ENCODE measurements at places on chromosomes 16 and 17.

- DNase-seq, result no peak
Observed at GRCh38 chr16:47109361-47109760, 34.4 kb downstream of the NETO2 start.

DNA sequence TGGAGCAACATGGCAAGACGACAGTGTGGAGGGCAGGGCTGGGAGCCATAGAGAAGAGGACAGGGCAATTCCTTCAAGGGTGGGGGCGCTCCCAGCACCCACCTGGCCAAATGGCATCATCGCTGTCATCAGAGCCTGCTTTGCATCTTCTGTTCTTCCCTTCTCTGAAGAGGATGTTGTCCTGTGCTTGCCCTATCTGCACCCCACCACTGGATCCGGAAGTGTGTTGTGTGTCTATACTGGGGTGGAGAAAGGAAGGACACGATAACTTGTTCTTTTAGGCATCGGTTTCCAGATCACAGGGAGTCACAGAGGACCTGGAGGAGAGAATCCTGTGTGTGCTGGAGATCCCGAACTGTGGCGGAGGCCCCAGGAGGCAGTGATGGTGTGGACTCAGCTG, 25.7 kb upstream of the ANKRD40CL start:
- no peak for DNase-seq

DNA sequence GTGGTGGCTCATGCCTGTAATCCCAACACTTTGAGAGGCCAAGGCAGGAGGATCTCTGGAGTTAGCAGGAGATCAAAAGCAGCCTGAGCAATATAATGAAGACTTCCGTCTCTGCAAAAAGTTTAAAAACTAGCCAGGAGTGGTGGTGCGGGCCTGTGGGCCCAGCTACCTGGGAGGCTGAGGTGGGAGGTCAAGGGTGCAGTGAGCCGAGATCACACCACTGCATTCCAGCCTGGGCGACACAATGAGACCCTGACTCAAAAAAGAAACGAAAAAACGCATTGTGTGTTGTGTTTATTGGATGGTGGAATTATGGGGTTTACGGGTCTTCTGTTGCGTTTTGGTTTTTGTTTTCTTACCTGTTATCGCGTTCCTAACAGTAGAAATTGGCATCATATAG, 863 bp upstream of the DDX19A start:
- no peak for DNase-seq

DNA sequence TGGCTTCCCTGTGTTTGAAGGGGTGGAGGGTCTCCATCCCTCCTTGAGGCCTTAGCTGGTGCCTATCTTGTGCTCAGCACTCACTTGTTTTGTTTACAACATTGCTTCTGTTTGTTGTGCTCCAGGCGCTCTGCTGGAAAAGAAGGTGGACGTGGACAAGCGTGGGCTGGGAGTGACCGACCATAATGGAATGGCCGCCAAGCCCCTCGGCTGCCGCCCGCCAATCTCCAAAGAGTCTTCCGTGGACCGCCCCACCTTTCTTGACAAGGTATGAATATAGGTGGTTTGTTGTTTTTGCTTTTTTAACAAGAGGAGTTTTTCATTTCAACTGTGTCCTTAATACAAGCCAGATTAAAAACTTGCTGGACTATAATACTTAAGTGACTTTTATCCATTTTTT, 53.5 kb downstream of the TMC6 start:
- DNase-seq, result no peak

- DNase-seq, result no peak
Observed at GRCh38 chr16:64361753-64362152, 760.1 kb downstream of the CDH11 start.

GRCh38 chr17:2899906-2900305, 103.7 kb downstream of the RAP1GAP2 start:
- DNase-seq, result no peak

- no peak for DNase-seq
Observed at GRCh38 chr17:17403899-17404576, 72.8 kb upstream of the MED9 start.

GRCh38 chr17:1379930-1380313, 20.1 kb downstream of the YWHAE start:
- no peak for DNase-seq

DNA sequence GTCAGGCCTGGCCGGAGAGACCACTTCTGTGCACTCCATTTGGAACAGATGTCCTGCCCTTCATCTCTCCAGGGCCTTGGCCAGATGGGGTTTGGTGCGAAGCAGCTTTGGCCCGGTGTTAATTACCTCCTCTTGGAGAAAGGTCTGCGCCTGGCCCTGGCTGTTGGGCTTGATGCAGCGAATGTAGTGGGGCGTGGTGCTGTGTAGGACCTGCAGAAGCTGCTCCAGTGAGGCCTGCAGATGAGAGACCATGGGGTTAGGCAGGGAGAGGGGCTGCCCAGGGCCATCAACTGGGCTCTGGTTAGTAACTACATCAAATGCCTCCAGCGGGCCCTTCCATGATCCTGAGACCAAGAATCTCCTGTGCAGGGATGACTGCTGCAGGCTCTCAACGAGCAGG, 18.7 kb downstream of the ZNHIT3 start:
- DNase-seq, result no peak

DNA sequence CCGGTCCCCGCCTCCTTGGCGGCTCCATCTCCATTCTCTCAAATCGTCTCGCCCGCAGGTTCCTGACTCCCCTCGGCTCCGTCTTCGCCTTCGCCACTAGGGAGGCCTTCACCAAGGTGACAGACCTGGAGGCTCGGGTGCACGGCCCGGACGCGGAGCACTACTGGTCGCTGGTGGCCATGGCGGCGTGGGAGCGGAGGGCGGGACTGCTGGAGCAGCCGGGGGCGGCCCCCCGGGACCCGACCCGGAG, 862 bp downstream of the GLTPD2 start:
- DNase-seq, result no peak

DNA sequence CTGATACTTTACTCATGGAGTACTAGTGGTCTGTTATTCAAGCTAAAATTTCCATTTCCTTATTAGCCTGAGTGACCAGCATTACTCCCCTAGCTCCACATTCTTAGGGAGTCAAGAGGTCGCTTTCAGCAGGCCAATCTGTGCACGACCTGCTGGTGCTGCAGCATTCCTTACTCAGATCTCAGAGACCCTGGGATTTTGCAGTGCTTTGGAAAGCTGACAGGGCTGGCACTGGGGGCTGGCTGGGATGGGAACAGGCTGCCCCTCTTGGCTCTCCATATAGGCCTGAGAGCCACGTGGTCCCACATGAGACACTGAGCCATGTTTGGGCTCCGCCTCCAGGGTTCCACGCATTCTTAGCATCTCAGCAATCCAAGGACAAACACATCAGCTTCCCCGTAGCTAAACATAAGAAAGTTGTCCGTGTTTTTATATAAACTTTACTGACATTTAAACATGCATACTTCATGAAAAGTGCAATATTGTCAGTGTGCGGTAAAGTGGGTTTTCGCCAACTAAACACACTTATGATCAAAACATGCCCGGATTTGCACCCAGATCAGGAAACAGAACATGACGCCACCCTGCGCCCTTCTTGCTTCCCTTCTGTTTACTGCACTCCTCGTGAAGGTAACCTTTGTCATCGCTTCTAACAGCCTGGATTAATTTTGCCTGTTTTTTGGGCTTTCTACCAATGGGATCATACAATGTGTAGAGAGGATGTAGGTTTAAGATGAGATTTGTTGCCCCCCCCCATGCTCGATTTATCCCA, 254.5 kb upstream of the CACNG5 start:
- DNase-seq, result no peak

DNA sequence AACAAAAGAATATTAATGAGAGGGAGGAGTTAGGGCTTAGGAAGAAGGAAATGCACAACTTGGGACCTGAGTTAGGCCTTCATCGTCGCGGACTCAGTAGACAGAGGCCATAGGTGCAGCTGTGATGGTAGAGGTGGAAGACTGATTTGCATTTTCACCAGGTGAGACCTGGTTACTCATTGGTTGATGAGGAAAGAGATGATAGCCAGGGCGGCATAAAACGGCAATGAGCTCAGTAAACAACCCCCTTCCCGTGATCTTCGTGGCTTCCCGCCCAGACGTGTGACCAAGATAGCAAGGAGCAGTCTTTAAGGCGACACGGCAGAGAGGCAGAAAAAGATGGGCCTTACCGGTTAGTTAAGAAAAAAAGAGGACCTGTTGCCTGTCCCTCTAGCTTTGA, at the start of gene TMC5:
TMC5 (plus strand) TSS at position 244 of the 400 bp plus-strand sequence. CDS start 22,156 bp downstream, outside the sequence.
- no peak for DNase-seq

- no peak for DNase-seq
Observed at GRCh38 chr17:40606548-40607353, 40.9 kb downstream of the SMARCE1 start.

- no peak for DNase-seq
Observed at GRCh38 chr16:78257376-78257728, 157.9 kb downstream of the WWOX start.

GRCh38 chr17:48429638-48430586, at the start of gene SKAP1:
SKAP1 (minus strand) TSS chr17:48430214.
- DNase-seq, result no peak

DNA sequence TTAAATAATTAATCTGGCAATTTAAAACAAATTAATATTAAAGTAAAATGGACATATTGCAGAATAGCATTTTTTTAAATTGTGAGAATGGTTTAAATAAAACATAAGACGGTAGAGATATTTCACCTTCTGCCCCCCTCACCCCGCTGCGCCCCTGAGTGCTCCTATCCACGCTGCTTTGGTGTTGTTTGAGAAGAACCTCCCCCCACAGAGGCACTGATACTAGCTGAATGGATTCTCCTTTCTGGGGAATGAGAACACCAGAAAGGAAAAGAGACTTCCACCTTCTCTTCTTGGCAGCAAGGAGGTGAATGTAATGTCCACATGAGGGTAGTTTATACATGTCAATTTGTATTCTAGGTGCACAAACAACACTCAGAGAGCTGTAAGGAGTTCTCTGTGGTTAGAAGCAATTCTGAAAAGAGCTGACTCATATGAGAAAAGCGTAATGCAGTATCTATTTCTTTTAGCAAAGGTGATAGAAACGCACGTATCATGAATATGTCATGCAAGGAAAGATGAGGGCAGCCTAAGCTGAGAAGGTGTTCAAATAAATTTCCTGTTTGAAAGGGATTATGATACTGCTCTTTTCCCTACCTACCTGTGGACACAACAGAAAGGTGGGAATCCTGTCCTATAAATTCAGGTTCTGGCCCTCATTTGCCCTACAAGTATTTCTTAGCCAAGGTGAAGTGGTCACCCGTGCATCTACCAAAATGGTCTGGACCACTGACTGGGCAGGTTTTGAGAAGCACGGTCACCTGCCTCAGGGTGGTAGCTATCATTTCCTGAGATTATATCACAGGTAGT, 126.9 kb downstream of the PARN start:
- DNase-seq, result no peak

DNA sequence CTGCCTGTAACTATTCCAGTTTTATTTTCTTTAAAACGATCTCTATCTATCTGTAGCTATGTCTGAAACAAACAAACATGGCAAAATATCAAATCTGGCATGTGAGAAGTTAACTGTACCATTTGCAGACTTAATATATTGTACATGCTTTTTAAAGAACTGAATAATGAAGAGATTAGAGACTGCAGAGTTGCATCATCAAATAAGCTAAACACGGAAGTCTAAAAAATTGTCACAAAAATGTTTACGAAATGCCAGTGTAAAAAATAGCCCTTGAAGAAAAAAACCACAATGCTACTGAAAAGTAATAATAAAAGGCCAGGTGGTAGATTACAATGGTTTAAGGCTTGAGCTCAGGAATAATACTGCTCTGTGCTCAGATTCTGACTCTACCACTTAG, 43.1 kb downstream of the HS3ST3A1 start:
- DNase-seq, result no peak

DNA sequence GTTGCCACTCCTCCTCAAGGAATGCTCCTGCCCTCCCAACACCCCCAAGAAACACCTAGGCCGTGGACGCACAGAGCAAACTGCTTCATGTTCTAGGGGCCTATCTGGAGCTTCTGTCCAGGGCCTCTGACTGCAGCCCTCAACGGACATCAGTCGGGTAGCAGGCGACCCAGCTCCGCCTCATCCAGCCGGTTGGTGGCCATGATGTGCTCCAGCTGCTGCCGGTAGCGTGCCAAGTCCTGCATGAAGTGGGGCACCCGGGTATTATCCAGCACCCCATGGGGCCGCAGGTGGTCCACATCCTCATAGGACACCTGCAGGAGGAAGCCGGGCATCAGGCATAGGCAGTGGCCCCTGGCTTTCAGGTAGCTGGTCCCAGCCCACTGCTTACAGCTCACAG, 6.3 kb downstream of the NOL3 start:
- DNase-seq, result no peak

GRCh38 chr17:57862694-57863667, 13.1 kb upstream of the MRPS23 start:
- no peak for DNase-seq

DNA sequence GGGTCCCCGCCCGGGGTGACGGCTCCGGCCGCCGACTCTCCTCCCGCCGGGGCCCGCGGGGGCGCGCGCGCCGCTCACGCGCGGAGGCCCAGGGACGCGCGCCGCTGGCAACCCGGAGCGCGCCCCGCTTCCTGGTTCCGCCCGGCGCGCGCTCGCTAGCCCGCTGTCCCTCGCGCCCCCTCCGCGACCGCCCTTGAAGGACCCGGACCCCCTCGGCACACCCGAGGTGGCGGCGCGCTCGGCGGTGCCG, at the start of gene STAT5B:
STAT5B (minus strand) TSS at position 33 of the 250 bp plus-strand sequence. CDS start 44,264 bp downstream, outside the sequence.
- DNase-seq, result no peak

GRCh38 chr17:74282587-74283370, 8.7 kb downstream of the DNAI2 start:
- no peak for DNase-seq

DNA sequence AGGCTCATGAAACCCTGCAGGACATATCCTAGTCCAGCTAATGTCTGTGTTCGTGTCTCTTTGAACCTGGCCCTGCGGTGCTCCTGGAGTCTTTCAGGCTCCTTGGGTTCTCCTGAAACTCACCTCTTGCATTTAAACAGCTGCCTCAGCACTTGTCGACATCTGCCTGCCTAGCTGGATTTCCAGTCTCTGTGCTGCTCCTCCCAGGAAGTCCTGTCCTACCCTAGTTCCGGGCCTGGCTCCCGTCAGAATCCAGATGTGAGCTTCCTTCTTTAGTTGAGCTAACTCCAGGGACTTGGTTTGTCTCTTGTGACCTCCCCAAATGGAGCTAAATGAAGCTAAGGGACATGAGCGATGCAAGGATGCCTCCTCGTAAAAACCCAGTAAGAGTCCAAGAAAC, 155.2 kb upstream of the PIRT start:
- no peak for DNase-seq

GRCh38 chr16:74736531-74737157, 36.0 kb upstream of the MLKL start:
- DNase-seq, result no peak
